ENCODE measurements at places on chromosomes 12 and 14.
A peak's percentile ranks its signal among the peaks of the same experiment; 100 is the strongest.

DNA sequence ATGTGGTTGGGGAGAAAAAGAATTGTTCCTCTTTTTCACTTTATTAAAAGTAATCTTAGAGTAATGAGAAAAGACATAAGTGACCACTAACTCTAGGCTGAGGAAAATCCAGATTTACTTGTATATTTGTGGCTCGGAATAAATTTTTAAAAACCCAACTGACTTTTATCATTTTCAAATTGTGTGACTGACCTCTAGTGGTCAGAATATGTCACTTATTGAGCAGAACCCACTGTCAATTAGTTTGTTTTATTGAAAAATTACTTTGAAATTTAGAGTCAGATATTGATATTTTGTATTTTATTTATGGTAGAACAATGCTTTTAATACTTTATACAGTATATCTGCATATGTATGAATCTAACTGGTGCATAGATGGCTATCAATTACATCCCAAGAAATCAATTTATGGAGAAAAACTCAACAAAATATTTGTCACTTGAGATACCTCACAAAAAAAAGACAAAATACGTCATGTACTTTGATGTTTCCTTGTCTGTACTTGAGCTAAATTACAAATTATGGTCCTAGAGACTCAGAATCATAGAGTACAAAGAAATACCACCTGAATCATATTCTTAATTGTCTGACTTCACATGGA lies 229.4 kb downstream of the CNTN1 start:
- DNase-seq: no peak

DNA sequence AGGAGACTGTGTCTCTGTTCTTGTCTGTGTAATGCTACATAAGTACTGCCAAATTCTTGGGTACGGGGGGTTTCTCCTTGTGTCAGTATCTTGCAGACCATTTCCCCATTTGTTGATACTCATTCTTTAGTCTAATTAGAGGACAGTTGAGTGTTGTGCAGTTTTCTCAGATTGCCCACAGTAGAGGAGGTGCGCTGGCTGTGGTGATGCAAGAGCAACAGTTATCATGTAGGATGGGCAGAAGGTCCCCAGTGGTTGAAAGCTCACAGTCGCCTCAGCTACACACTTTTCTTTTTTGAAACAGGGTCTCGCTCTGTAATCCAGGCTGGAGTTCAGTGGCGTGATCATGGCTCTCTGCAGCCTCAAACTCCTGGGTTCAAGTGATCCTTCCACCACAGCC lies 37.8 kb upstream of the ATP2A2 start:
- DNase-seq: no peak

DNA sequence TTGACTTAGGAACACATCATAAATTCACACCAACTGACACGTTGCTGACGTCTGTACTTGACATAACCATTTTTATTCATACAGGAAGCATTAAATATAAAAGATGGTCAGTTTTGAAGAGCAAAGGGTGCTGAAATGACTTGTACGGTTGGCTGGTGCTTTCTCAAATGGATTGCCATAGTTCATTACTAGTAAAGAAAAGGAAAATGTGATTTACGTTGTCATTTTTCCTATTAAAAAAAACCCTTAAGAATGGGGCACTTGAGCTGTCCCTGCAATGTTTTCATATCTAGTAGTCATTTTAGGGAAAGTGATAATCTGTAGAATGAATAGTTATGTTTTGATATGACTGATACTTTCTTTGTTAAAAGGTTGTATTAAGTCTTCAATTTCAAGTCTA lies 22.5 kb upstream of the MANSC4 start:
- no peak for DNase-seq

DNA sequence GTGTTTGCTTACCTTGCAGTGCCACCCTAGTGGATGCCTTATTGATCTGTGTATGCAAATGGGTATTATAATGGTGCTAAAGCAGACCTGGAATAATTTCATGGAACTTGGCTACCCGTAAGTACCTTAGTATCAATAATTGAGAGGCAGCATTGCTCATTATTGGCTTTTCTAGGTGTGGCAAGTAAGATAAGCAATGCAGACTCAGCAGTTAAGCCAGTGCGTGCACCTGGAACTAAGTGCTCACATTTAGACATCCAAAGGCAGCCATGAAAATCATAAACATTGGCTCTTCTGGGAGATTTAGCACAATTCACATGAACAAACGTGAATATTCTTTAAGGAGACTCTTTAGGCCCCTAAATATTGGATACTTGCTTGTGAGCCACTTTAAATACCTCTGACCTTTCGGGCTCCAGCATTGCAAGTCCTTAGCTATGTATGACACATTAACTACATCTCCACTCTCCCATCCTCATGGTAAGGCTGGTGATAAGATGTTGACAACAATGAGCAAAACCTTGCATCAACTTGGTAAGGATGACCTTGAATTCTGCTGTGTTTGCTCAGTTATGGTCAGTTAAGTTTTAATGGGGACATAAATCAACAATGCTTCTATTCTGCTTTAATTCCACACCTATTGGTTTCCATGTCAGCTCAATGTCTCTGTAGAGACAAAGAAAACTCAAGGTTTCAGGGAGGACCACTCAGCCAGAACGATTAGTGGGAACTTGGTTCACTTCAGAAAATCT lies 112.0 kb downstream of the SLC5A8 start:
- no peak for DNase-seq

- DNase-seq: no peak
These were observed 1.7 kb upstream of the TNS2 start for GRCh38 chr12:53048033-53048779.

- peak; percentile 20 for DNase-seq
These were observed 132.9 kb upstream of the DAAM1 start for GRCh38 chr14:59055439-59056045.

DNA sequence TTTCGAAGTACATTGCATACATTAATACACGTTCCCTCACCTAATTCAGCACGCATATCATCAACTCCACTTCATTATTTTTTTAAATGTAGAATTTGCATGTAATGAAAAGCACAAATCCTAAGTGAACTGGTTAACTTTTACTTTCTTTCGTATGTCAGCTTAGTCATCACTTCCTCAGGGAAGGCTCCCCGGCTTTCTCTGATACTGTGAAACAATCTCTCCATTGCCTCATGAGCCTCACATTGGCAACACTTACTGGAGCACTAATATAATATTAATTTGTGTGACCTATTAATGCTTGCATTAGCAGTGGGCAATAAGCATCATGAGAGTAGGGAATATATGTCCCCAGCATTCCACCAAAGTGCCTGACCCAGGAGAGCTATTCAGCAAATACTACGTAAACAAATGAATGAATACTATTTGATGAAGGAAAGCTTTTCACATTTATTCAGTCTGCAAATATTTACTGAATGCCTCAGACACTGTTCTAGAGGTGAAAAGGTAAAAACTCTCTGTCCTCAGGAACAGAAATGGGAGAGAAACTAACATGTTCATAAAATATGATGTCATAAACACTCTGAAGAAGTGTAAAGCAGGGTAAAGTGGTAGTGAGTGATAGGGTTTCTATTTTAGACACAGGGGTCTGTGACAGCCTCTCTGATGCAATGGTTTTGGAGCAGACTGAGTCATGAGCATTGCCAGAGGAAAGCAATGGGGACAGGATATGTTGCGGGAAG lies 327.5 kb upstream of the DIO2 start:
- no peak for DNase-seq

GRCh38 chr12:42786400-42787148 lies 197.0 kb upstream of the PRICKLE1 start:
- no peak for DNase-seq

DNA sequence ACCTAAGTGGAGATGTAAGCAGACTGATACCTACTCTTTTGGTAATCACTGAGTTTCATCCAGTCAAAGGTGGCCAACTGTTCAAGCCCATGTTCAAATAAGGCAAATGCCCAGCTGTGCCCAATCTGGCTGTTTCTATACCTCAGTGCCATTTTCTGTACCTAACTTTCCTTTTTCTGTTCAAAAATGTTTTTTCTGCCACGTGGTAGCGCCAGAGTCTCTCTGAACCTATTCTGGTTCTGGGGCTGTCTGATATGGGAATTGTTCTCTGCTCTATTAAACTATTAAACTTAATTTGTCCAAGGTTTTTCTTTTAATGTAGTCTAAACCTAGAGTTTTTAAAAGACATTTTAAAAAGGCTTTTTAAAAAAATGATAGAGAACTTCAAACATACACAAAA lies 391.2 kb downstream of the NOVA1 start:
- DNase-seq: no peak

DNA sequence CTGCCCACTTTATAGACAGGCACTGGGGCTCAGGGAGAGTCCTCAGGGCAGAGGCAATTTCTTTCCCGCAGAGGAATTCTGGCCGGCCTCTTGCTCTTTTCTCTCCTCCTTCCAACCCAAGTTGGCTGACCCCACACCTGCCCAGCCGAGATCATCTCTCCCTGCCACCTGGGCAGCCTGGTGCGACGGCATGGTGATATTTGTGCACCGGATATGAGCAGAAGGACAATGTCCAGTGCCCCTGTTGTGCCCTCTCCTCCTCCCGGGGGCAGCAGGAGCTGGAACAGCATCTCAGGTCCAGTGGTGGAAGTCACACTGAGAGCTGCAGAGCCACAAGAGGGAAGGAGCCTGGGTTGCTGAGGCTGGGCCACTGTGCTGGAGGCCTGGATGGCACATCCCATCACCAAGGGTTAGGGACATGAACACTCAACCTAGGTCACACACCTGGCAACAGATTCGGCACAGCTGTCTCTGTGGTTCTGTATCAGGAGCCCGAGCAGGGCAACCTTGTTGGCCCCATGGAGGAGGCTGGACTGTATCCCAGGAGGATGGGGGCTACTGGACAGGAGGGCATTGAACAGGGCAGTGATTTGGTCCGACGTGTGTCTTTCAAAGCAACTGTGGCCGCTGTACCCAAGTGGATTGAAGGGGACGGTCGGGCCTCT lies 57.7 kb upstream of the DIO3 start:
- DNase-seq: no peak

GRCh38 chr12:45216230-45216982 lies 511 bp downstream of the ANO6 start:
- peak; percentile 63 for DNase-seq

- DNase-seq: no peak
These were observed 64.1 kb upstream of the OTX2 start for GRCh38 chr14:56874375-56874774.

DNA sequence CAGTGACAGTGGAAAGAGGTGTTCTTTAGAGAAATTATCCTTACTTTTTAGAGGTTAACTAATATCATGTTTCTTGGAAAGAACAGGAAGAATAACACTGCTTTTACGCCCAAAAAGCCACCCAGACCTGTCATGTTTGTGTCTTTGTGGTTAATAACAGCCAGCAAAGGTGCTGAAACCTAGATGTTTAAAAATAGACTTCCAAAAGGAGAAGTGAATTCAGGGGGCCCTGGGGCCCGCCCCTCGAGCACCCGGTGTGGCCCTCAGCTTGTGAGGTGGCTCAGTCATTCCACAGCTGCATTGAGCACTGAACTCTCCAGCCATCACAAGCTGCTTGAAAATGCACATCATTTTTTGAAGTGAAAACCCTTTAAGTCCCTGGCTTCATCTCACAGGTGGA lies 20.8 kb upstream of the AMN start:
- no peak for DNase-seq

- no peak for DNase-seq
These were observed 1351.7 kb upstream of the TMEM132C start for GRCh38 chr12:126915309-126915708.

- DNase-seq: no peak
These were observed 4.8 kb downstream of the PPFIBP1 start for GRCh38 chr12:27528788-27529187.

DNA sequence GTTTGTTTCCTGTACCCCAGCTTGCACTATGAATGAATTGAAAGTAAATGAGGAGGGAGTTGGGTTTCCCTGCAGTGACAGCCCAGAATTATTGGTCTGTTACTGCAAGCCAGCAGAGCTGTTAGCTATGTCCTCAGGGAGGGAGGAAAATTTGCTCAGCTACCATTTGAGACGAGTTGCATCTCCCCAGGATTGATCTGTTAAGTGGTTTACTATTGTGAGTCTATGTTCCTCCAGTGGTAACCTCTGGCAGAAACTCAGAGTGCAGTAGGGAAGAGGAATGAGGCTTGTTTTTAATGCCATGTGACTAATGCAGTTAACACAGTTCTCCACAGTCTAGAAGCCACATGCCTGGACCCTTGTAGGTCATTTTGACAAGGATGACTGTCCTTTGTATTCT lies 173.9 kb downstream of the SLC15A4 start:
- no peak for DNase-seq

- no peak for DNase-seq
These were observed 24.4 kb upstream of the BDKRB2 start for GRCh38 chr14:96180043-96180874.

- no peak for DNase-seq
These were observed 103.6 kb downstream of the SSPN start for GRCh38 chr12:26298785-26299621.

DNA sequence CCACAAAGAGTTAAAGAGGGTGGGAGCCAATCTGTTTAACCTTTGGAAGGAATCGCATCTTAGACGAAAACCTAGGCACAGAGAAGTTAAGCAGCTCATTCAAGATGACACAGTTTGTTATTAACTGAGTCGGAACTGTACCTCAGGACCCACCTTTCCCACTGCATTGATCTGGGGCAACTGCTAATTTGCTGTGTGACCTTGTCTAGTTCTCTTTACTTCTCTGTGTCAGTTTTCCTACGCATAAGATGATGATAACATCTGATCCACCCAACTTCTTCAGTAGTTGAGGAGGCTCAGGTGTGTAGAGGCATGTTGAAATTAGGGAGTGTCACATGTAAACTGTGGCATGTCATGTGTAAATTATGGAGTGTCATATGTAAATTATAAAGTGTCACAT lies 186.2 kb downstream of the ZFP36L1 start:
- DNase-seq: no peak

GRCh38 chr12:6685814-6686213 lies 3.4 kb downstream of the ZNF384 start:
- DNase-seq: no peak

DNA sequence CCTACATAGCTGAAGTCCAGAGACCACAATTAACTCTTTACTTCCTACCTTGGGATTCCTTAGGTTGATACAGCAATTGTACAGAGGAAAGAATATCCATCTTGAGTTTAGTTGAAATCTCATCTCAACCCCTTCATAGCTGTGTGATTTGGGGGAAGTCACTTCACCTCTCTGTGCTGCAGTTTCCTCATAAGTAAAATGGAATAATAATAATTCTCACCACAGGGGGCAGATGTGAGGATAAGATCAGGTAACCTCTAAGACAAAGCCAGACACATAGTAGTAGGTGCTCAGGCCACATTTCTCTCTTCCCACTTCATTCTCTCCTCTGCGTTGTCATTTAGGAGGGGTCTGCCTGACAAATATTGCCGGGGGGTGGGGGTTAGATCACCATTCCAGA lies 6.7 kb downstream of the FOXN4 start:
- DNase-seq: no peak

GRCh38 chr12:123167329-123167728 lies 16.4 kb upstream of the PITPNM2 start:
- no peak for DNase-seq

DNA sequence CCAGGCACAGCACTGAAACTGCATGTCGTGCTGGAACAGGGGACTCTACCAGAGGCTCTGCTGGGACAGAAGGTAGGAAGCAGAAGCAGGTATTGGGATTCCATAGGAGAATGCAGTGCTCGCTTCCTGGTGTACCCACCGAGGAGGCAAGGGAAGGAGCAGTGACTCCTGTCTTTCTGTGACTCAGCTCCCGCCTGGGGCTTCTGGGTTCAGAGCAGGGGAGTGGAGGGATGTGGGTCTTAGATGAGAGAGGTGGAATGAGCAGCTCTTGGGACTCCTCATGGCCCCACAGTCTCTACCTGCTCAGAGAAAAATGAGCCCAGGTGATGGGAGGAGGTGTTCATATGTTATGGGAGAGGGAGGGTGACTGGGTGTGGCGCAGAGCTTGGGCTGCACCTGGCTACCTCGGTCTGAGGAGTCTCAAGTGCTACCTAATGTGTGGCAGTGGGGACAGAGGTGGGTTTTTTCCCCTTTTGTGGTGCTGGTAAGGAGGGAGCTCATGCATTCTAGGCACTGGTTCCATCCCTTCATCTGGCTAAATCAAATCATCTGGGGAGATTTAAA lies 26.3 kb downstream of the WNT5B start:
- no peak for DNase-seq

Measured in right lung (tissue), 10 donors.